ENCODE measurements at places on chromosomes 5 and 9.

GRCh38 chr5:13932561-13932960, 11.9 kb downstream of the DNAH5 start:
- DNase-seq, result no peak

DNA sequence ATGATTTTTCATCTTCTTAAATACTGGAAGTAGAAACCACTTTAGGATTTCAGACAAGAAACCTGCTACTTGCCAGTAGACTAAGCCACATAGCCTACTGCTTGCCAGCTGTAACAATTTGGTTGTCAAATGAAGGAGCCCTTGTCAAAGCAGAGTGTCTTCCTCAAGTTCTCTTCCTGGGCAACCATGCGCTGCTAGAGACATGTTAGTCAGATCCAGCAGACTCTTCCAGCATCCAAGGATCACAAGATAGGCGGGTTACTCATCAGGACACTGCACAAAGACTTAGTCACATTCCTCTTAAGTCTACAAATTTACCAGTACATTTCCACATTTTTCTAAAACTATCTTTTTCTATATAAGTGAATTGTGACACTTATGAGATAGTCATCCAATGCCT, 24.4 kb downstream of the SKIC3 start:
- DNase-seq, result no peak

DNA sequence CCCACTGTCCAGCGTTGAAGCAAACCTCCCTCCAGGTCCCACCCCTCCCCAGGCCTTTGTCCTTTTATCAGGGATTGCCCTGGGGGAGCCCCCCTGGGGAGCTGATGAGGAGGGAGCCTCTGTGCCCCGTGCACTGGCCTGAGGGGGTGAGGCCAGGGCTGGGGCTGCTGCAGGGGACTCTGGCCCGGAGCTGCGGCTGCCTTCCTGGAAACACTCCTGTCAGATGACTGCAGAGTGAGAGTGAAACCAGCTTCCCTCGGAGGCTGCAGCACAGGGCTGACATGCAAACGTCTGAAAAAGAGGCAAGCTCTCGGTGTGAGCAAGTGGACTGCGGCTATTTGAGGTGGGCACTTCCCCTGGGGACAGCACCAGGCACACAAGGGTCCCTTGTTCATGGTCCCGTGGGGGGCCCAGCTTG, 4.6 kb upstream of the TRAF2 start:
- DNase-seq, result peak; percentile 29

DNA sequence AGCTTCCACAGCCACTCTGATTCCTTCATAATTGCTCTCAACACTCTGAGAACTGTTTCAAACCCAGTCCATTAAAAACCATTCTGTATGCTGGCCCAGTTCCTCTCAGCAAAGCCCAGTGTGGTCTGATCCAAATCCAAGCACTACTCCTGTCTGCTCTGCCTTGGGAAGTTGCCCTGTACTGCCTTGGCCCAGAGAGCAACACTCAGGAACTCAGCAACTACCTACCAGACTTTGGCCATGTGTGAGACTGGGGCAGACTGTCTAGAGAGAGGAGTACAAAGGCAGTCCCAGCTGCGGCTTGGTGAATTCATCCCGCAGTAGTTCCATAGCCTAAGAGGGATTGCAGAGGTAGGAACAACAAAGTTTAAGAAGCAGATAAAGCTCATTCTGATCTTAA, 214.4 kb downstream of the MCTP1 start:
- DNase-seq, result no peak

DNA sequence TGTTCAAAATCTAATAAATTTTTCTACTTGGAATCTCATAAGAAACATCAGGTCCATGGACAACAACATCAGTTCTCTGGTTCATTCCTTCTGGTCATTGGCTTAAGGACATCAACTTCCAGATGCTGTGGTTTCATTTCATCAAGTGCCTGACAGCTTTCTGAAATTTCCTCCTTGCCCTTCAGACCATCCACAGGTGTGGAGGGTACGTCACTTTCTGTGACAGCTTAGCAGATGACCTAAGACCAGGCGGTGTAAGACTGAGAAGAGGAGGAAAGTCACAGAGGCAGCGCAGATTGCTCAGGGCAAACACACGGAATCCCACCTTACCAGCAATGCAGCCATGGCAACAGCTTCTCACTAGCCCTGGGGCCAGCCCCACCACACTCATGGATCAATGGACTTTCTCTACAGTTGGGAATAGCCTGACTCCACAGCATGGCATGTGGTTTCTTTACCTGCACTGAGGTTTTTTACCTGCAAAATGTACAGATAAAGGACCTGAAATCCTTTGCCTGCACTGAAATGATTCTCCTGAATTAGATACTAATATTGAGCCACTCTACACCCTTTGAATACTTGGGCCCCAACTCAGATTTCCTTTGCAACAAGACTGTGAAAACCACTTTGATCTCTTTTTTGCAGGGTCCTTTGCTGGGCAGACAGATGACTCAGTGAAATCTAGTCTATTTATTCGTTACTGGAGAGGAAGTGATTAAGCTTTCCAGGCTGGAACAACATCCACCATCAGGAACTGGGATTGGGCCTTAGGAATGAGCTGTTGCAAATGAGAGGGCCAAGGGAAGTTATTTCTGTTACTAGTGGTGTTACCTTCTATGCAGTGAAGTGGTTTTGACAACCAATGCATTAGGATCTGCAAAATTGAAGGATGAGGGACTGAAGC, 26.9 kb downstream of the TICAM2 start:
- DNase-seq, result no peak
